ENCODE measurements at places on chromosomes 6 and 20.

- DNase-seq: peak; percentile 12
These were observed 29.6 kb downstream of the PSMB1 start for GRCh38 chr6:170523256-170524171.

DNA sequence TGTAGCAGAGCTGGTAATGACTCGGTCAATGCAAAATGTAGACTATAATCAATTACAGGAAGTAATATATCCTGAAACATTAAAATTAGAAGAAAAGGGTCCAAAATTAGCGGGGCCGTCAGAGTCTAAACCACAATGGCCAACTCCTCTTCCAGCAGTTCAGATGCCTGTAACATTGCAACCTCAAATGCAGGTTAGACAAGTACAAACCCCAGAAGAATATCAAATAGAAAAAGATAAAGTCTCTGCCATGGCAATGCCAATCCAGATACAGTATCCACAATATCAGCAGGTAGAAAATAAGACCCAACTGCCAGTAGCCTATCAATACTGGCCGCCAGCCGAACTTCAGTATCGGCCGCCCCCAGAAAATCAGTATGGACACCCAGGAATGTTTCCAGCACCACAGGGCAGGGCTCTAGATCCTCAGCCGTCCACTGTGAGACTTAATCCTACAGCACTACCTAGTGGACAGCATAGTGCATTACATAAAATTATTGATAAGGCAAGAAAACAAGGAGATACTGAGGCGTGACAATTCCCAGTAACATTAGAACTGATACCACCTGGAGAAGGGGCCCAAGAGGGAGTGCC, 158.4 kb downstream of the GPX5 start:
- DNase-seq: peak; percentile 8

- no peak for DNase-seq
These were observed 28.8 kb downstream of the POM121L2 start for GRCh38 chr6:27283279-27283678.

GRCh38 chr6:154984146-154984545, 11.0 kb upstream of the TIAM2 start:
- DNase-seq: no peak

GRCh38 chr20:16293590-16293989, 279.7 kb downstream of the KIF16B start:
- DNase-seq: no peak

DNA sequence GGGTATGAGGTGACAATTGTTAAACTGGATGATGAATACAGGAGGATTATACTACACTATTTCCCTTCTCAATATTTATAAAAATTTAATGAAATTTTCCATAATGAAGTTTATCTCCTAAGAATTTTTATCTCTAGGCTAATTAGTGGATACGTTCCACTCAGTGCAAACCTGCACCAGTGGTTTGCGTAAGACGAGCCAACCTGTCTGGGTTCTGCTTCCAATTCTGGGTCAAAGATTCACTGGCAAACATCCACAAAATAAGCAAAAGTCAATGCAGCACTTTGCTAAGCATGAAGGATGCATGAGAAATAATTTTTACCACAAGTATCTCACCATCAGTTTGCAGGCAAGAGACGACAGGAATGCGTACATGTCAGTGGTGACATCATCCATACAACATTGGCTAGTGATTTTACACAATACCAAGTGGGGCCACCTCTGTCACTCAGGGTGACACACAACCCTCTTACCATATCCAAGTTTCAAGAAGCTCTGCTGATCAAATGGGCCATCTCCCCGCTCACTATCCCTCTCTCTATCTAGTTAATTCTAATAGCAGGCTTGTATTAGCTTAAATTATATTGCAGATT, 51.7 kb downstream of the FAM50B start:
- DNase-seq: no peak

DNA sequence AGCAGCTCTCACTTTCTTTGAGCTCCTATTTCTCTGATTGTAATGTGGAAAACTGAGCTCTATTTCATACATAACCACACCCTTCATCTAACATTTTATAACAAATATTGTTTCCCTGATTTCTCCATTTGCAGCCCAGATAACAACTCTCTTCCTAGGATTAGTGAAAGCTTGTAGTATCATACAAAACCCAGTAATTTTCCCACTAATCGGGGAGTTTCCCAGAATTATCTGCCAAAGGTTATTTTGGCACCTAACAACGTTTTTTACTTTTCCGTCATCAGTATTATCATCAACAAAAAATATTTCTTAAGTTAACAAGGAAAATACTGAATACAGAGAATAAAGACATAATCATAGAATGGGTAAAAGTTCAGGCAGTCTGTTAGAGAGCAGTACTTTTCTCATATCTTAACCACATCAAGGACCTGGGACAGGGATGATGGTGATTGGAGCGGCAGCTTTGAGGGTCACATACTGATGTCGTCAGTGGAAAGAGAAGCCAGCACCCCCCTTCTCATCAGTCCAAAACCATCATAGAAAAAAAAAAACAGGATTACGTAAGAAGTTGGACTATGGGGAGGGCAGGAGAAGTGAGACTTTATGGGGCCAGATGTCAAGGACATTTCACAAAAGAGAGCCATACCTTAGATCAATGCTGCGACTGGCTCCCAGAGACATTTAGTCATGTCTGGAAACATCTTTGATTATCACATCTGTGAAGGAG, 166.1 kb upstream of the TNFAIP3 start:
- DNase-seq: no peak

- DNase-seq: no peak
These were observed 833.8 kb upstream of the CITED2 start for GRCh38 chr6:140208286-140208685.

DNA sequence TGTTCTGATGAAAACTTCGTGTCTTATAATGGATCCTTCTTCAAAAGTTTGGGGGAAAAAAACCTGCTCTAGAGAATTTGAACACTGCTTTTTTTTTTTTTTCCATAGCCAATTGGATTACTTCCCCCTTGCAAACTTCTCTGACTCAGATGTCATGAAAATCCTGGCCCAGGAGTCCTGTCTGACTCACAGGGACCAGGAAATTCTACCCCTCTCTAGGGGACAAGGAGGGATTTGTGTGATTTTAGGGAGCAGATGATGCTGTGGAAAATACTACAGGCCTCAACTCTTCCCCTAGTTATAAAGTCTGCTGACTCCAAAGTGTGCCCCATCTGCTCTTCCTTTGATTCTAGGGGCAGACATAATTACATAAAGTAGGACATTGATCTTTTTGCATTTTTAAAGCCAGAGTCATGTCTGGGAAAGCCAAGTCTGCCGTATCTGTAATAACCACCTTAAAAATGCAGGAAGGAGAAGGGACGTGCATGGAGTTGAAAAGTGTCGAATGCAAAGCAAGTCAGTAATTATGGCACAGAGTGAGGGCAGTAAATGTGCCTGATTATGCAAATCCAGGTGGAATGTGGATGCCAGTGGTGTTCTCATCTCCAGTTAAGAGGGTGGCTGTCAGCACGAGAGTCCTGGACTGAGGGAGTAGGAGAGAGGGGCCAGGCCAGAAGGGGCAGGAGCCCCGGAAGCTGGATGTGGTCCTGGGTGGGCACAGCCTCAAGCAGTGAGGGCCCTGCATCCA, 144.3 kb upstream of the SULF2 start:
- no peak for DNase-seq

GRCh38 chr6:119481976-119482375, 132.4 kb upstream of the MAN1A1 start:
- DNase-seq: no peak

GRCh38 chr20:37144856-37145404, 34.2 kb upstream of the RPN2 start:
- peak; percentile 54 for DNase-seq

Measured in suppressor macrophage (primary cell).